HAP-1 (cell line): ENCODE measurements at places on chromosomes 12 and 14.

GRCh38 chr14:99781091-99781490 is 12.1 kb upstream of the EML1 start:
- DNase-seq: no peak

GRCh38 chr12:40106202-40106533 is 287 bp upstream of the SLC2A13 start:
- DNase-seq: no peak

GRCh38 chr12:32261638-32262037 is 137.7 kb upstream of the FGD4 start:
- no peak for DNase-seq

DNA sequence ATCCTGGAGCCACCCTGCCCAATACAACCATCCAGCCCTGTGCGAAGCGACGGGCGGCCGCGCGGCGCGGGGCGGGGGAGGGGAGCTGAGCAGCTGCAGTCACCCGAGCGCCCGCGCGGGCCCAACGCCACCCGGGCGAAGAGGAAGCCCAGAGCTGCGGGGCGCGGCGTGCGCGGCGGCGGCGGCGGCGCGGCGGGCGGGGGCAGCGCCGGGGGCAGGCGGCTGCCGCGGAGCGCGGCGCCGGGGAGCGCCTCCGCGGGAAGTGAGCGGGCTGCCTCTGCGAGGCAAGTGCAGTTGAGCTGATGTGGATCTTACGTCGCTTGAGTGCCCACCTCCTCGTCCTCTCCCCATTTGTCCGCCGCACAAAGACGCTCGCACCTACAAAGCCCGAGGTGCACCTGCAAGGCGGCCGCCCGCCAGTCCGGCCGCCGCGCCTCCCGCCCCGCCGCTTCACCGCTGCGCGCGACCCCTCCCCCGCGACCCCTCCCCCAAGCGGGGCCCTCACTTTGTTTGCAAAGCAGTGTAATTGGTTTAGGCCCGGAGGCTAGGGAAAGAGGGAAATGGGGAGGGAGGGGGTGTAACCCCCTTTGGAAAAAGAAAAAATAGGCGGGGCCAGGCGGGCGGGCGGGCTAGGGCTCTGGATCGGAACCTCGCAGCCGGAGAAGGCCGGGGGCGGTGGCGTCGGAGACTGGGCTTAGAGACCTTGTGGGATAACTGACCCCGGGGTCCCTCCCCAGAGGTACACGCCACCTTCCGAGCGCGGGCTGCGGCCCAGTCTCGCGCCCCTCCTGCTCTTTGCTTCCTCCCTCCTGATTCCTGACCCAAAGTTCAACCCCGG is at the start of the genes FOXA1 and TTC6:
Gene FOXA1, minus strand, starts transcription at position 279 of the 838 bp plus-strand sequence. Its CDS starts 277 bp downstream, at position 2.
Gene TTC6, plus strand, starts transcription at position 659 of the 838 bp plus-strand sequence. CDS start 26,436 bp downstream, outside the sequence.
- peak; percentile 88 for DNase-seq

DNA sequence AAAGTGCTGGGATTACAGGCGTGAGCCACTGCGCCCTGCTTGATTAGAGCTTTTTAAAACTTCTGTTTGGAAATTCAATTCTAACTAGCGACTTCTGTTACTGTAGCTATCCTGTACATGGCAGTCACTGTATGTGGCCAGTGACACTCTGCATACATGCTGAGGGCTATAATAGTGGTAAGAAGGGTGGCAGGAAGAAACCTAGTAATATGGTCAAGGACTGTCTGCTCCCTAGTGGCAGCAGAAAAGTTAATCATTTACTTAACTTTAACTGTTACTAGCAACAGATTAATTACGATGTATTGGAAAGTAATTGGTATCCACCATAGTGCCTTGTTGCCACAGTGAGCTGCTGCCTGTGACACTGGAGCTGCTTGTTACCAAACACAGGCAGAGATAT is 149.0 kb downstream of the KITLG start:
- DNase-seq: no peak

- no peak for DNase-seq
Observed at GRCh38 chr14:35277179-35277578, 15.0 kb upstream of the PSMA6 start.

DNA sequence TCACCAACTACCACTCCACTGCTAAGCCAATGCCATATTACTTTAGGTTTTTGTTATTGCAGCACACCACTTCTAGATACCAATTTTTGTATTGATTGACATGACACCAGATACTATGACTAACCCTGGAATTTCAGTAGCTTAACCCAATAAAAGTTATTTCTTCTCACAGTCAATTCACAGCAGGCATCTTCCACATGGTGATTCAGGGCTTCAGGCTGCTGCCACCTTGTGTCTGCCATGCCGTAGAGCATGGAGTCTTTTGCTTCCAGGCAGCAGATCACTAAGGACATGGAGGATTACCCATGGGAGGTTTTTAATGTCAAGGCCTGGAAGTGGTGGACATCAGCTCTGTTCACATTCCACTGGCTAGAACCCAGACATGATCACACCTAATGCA is 56.4 kb upstream of the LTA4H start:
- DNase-seq: no peak

GRCh38 chr14:61256826-61257468 is 24.2 kb downstream of the TMEM30B start:
- no peak for DNase-seq
